ENCODE measurements at places on chromosomes 2 and 18.
A peak's percentile ranks its signal among the peaks of the same experiment; 100 is the strongest.

DNA sequence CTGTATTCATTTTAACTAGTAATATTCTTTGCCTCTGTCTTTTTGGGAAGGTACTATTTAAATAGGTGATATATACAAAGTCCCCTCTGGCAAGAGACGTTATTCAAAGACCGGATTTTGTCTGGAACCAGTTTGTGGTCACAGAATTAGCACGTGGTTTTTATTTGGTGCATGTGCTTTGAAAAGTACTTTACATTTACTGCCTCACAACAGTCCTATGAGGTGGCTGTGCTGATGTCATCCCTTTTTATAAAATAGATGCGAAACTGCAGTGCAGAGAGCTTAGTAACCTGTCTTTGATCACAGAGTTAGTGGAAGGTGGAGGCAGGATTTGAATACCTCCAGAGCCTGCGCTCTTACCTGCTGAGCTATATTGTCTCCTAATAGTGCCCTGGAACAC is 4.0 kb downstream of the LPIN1 start:
- DNase-seq, result peak; percentile 23

DNA sequence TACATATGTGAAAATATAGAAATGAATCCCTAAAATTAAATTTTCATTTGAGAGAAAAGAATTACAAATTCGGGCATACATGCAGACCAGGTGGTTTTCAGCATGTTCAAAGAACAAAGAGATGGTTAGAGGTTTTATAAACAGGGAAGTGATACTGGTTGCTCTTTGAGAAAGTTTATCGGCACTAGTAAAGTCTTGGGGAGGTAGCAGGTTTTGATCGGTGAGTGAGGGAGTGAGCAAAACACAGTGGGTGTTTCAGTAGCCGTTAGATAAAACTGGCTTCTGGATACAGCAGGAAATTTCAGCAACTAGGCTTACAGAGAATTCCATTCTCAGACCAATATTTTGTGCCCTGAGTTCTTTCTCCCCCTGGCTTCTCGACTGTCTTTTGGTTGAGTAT is 51.1 kb downstream of the DSC3 start:
- DNase-seq, result no peak

- DNase-seq, result no peak
Observed at GRCh38 chr2:59167514-59167913, 926.4 kb upstream of the FANCL start.

GRCh38 chr2:181124497-181124896 is 144.1 kb downstream of the UBE2E3 start:
- DNase-seq, result no peak

DNA sequence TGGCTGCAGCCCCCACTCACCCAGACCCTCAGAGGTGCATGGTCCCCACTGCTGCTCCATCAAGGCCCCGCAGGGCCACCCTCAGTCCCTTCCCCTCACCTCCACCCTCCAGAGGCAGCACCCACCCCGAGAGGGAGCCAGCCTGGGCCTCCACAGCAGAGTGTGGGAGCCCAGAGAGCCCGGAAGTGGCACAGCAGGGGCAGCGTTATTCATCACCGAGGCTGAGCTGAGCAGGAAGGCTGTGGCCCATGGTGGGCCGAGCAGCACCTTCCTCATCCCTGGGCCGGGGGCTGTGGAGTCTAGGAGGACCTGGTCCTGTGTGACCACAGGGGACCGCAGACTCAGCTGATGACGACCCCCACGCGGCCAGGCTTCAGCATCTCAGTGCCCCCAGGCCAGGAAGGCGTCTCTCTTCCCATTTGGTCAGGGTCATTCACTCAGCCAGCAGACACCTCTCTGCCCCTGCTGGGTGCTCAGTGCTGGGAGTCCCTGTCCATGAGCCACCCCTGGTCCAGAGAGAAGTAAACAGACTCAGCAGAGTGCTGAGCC is 258.1 kb downstream of the ATAD2B start:
- DNase-seq, result no peak

GRCh38 chr2:28296243-28296642 is 96.4 kb upstream of the FOSL2 start:
- DNase-seq, result no peak

DNA sequence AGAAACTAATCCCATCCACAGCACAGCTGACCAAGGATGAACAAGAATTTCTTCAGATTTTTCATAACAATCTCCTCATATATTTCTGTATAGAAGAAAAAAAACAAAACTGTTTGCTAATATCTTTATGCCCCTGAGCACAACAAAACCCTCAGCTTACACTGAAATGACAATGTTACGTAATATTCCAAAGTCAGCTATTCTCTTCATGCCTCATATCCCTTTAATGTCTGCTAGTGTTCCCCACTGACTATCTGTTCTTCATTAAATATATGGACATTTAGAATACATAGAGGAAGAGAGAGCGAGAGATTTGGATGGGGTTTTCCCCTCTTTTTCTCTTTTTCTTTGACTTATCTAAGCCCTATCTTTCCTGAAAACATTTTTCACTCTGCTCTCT is 87.9 kb upstream of the GULP1 start:
- no peak for DNase-seq

DNA sequence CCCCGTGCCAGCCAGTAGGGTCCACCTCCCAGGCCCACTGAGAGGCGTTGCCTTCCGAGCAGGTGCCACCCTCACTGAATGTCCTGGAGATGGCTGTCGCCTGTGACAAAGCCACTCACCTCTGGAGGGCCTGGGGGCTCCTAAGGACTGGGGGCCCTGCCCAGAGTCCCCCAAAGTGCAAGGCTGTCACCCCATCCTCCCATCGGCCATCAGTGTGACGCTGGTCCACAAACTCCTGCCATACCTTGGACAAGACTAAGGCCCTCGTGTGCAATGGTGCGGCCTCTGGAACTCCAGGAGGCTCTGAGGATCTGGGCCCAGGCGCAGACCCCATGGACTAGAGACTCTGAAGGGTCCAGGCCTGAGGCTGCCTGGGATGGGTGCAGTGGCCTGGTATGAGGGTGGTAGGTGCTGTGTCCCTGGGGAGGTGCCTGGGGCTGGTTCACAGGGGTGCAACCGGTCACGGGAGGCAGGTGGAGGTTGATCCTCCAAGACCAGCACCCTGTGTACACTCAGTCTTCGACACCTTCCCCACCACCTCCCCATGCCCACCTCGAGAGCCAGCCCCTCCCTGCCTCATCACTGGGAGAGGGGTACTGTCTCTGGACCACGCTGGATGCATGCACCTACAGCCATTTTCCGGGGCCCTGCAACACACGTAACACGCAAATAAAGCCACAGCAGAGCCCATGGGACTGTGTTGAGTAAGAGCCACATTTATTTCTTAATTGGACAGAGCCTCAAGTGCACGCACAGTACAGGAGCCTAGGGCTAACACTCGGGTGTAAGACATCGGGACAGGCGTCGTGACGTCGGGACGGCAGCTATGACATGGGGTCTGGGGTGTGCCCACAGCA is 21.6 kb downstream of the AQP12A start:
- DNase-seq, result no peak

- DNase-seq, result no peak
Observed at GRCh38 chr18:52995875-52996274, 655.9 kb downstream of the DCC start.

GRCh38 chr2:192886636-192887035 is 691.9 kb upstream of the TMEFF2 start:
- DNase-seq, result no peak

DNA sequence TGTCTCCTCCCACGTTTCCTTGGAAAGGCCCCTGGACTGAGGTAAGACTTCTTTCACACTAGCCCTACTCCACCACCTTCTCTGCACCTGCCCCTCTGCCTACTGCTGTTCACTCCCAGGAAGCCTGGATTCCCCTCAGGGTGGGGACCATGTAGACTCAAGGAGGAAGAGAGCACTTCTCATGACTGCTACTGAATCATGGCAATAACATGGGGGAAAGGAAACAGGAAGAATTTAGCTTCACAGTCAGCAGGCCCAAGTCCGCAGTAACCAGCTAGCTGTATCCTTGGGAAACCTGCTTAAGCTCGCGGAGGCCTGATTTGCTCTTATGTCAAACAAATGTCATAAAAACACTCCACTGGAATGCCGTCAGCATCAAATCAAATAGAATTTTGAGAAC is 126.2 kb upstream of the CAPN13 start:
- no peak for DNase-seq

DNA sequence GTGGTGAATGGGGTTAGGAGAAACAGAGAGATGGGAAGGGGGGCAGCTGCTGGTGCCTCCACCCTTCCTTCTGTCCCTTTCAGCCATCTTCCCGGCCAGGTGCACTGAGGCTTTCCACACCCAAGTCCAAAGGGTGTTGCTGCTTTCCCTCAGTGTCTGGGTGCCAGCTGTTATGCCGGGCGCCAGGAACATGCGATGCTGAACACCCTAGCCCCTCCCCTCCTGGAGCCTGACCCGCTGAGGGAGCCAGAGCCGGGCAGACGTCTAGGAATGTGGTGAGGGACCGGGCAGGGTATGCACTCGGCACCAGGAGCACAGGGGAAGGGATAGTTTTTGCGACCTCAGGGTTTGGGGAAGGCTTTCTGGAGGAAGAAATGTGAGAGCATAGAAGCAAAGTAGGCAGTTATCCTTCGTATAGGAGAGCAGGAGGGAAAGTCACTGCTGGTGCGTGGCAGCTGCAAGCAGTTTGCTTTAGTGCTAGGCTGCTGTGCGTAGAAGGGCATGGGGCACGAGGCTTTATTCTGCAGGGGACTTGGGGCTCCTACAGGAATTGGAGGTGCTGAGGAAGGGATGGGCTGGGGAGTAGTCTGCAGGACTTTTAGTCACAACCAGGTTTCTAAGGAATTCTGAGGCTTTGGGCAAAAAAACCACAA is 147.7 kb downstream of the TSN start:
- DNase-seq, result peak; percentile 54

DNA sequence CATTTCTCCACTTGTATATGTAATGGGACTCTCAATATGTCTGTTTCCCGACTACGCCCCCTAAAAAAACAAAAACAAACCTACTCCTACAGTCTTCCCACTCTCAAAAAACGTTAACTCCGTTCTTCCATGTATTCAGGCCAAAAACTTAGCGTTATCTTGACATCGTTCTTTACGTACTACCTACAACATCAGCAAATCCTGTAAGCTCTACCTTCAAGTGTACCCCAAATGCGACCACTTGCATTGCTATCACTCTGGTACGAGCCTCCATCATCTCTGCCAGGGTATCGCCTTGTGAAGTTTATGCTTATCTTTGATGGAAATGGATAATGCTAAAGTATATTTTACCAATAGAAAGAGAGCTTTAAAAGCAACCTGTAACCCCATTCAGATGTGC is 479 bp downstream of the GPATCH11 start:
- DNase-seq, result no peak

DNA sequence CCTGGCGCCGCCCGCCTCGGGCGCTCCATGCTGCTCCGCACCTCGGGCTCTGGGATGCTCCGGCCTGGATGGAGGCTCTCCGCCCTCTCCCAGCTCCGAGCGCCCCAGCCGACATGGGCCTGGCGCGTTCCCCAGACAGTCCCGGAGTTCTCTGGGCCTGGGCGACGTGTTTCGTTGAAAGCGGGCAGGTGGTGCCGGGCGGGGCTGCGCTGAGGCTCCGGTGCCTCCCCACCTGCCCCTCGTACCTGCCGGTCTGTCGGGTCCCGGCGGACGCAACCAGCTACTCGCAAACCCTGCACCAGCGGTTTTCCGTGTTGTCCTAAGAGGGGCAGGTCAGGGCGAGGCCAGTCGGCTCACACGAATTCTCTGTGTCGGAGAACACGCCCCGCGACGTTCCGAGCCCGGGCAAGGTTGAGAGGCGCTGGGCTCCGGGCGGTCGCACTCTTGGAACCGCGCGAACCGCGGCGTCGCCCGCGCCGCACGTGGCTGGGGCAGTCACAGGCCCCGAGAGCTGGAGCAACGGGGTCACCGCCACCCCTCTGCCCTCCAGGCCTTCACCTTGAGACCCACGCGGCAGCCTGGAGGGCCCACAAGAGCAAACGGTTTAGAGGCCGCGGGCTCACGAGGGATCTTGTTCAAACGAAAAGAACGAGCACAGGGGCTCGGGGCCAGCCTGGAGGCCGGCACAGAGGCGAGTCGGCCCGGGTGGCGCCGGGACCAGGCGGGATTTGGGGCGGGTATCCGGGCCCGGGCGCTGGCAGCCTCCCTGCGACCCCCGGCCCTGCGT is 4.2 kb upstream of the SIX2 start:
- peak; percentile 70 for DNase-seq

GRCh38 chr2:17600556-17601204 is 60.2 kb downstream of the VSNL1 start:
- no peak for DNase-seq

GRCh38 chr2:187617120-187617519 is 62.9 kb upstream of the TFPI start:
- peak; percentile 38 for DNase-seq

GRCh38 chr2:174571669-174572323 is 25.8 kb downstream of the WIPF1 start:
- no peak for DNase-seq

- no peak for DNase-seq
Observed at GRCh38 chr2:127829845-127830246, 18.9 kb upstream of the WDR33 start.

DNA sequence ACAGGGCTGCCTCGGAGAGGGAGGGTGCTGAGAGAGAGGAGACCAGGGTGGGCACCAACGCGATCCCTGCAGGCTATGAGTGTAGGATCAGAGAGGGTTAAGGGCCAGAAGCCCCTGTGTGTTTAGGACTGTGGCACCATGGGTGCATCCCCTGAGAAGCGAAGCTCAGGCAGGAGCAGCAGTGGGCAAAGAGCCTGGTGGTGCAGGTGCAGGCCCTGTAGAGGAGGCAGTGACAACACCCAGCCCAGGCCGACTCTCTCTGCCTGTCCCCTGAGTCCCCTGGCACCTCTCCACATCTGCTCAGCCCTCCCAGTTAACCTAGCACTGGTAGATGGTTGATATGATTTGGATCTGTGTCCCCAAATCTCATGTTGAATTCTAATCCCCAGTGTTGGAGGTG is 139.8 kb downstream of the RNF152 start:
- DNase-seq, result no peak

- DNase-seq, result no peak
Observed at GRCh38 chr2:143190431-143190830, 61.2 kb downstream of the ARHGAP15 start.

DNA sequence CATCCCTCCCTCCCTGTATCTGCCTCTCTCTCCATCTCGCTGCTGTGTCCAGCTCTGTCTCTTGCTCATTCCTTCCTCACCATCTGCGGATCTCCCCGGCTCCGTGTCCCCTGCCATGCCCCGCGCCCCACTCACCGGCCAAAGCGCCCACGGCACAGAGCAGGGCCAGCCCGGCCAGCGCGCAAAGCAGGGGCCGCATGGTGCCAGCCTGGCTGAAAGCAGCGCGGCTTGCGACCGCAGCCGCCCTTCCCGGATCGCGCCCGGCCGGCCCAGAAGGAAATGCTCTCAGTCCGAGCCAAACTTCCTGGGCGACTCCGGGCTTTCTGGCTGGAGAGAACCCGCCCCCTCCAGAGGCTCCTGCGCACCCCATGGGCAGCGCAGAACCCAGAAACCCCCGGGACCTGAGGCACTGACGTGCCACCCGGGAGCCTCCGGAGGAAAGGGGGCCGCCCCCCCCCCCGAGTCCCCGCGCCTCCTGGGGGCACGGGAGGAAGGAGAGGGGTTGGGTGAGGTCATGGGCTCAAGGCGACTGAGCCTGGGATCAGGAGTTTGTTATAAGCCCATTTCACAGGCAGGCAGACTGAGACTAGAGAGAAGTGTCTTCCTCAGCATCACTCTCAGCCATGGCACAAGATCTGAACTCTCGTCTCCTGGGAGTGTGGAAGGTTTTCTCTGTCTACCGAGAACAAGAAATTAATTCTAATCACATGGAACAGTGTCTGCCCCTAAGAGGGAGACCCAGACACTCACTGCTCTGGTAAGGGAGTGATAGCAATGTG is 45.2 kb upstream of the RAB6C start:
- DNase-seq, result no peak
